ENCODE measurements at places on chromosomes 2 and 18.

DNA sequence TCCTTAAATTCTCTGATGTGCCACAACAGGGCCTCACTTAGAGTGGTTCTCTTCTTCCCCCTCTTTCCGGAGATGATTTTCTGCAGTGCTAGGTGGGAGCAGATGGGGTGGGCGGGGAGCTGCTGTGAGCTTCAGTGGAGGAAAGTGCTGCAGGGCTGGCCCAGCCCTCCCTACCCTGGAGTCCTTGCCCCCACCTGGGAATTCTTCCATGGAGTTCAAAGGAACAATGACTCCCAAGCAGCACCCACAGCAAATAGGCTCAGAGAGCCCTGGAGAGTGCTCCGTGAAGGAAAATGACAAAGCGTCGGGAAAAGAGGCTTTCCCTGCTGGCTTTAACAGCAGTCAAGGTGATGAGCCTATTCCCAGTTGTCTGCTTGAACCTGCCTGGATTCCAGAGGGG lies 28.8 kb downstream of the LOXHD1 start:
- DNase-seq, result no peak

- DNase-seq, result no peak
Measured at GRCh38 chr2:226002438-226002837, 602.9 kb downstream of the NYAP2 start.

DNA sequence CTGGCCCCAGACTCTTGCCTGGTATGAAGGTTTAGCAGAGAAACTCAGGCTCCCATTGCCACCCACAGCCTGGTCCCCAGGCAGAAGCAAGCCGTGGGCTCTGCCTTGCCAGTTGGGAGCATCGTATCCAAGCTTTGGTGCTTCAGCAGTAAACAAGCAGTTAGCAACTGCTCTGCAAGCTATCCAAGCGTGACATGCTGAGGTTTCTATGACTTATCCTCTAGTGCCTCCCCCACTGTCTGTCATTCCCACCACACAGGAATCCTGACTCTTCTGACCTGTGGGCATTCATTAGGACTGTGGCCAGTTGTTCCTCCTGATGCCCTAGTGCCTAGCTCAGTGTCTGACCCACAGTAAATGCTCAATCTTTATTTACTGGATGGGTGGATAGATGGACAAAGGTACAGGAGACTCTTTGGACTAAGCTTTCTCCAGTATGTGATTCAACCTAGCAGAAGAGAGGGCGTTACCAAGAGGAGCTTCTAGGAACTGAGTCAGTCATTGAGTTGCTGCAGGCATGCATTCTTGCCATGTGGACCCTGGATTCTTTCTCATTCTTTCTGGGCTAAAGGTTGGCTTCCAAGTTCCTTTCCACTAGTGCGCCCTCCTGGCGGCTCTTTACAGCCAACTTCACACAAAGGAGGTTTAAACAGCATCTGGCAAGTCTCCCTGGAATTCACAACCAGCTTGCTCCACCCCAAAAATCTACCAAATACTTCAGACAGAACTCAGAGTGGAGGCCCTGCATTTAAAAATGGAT lies 40.6 kb upstream of the MRPL19 start:
- no peak for DNase-seq

- no peak for DNase-seq
Measured at GRCh38 chr18:10659000-10659399, 133.2 kb downstream of the NAPG start.

- DNase-seq, result no peak
Measured at GRCh38 chr2:232634206-232635150, 1.1 kb downstream of the EFHD1 start.

GRCh38 chr18:51251625-51252024 lies 54.1 kb upstream of the MEX3C start:
- no peak for DNase-seq
